ENCODE measurements at places on chromosomes 6 and 20.

GRCh38 chr6:44024574-44025219 is 102.6 kb downstream of the MRPL14 start:
- no peak for DNase-seq

DNA sequence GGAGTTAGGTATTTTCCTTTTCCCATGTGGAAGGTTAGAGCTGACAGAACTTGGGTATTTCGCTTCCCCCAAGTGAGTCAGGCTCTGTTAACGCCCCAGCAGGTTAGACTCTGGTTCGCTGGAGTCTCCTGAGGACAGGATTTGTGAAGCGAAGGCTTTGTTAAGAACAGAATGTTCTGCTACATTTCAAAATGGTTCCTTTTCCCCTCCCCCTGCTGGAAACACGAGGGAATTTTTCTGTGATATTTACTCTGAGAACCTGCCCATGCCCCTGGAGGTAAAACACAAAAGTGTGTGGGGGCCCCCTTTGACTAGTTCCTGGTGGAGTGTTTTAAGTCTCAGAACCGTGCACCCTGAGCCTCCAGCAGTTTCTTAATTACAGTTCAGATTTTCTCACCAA is 731.4 kb upstream of the CITED2 start:
- no peak for DNase-seq

GRCh38 chr6:92577077-92577719 is 842.2 kb downstream of the EPHA7 start:
- no peak for DNase-seq

DNA sequence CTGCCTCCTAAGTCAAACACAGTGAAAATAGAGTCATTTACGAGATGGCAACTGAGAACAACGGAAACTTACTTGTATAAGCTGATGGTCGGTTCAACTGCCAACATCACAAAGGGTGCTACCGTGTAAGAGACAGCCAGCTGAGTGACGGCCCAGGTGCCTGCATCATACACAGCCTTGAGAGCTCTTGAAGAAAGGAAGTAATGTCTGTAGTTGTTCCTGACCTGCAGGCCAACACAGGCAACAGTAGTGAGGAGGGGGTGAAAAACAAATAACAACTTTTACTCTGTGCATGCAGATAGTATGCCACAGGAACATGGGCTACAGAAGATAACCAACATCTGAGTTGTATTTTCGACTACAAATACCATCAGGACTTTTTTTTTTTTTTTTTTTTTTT is 102.7 kb downstream of the MBOAT1 start:
- DNase-seq, result no peak

DNA sequence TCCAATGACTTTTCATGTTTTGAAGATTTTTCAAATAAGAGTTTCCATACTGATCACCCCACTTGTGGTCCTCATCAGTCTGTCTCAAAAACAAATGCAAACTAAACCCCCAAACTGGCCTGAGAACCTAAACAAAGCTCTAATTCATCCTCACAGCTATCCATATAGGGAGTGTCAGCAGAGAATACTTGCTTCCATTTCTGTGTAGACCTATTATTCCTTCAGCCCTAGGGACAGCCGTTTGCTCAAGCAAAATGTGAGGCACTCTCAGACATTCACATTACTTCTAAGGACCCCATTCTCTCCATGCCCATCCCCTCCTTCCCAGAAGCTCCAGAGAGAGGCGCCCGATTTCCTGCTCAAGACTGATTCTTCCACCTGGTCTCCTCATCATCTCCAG is 24.6 kb downstream of the DNAAF9 start:
- DNase-seq, result no peak

DNA sequence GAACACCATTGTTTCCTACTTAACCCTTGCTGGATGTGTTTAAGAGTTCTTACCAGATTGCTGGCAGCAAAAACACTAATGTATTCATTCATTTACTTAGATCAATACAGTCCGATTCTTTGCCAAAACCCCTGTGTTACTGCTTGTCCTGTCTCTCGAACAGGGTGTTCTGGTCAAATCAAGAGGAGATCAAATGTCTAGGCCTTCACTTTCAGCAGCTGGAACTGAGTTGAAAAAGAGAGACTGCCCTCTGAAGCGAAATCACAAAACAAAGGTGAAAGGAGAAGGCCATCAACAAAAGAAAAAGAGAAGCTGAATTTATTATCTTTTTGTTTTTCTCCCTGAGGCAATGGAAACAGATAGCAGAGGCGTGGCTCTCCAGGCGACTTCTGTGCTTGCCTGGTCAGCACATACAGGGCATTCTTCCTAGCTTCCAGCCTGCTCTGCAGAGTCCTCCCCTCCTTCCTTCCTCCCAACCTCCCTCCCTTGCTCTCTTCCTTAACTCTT is 44.1 kb upstream of the GCM1 start:
- no peak for DNase-seq

DNA sequence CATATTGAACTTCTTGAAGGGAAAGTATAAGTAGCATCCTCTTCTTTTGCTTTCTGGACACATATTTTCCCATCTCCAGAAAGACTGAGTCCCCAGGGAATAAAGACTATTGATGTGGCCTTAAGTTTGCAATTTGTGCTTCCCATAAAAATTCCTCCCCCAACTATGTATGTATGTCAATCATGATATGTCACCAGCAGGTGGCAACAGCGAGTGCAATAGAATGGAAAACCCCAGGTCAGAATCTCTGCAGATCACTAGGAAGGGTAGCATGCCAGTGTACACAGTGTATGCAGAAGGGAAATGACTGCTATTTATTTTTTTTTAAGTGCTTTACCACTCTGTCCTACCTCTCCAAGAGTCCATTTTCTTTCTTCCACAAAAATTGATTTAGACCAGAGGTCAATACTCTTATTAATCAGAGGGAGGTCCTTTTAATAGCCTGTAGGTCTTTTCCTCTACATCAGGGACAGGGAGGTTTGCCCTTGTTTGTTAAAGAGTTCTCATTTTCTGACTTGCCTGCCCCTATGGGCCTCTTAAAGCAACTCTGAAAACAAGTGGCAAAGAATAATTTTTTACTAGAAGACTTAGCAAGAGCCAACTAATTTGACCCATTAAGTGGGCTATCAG is 61.4 kb downstream of the BMP2 start:
- peak; percentile 27 for DNase-seq

- no peak for DNase-seq
Observed at GRCh38 chr6:150567823-150568383, 31.8 kb upstream of the PLEKHG1 start.

DNA sequence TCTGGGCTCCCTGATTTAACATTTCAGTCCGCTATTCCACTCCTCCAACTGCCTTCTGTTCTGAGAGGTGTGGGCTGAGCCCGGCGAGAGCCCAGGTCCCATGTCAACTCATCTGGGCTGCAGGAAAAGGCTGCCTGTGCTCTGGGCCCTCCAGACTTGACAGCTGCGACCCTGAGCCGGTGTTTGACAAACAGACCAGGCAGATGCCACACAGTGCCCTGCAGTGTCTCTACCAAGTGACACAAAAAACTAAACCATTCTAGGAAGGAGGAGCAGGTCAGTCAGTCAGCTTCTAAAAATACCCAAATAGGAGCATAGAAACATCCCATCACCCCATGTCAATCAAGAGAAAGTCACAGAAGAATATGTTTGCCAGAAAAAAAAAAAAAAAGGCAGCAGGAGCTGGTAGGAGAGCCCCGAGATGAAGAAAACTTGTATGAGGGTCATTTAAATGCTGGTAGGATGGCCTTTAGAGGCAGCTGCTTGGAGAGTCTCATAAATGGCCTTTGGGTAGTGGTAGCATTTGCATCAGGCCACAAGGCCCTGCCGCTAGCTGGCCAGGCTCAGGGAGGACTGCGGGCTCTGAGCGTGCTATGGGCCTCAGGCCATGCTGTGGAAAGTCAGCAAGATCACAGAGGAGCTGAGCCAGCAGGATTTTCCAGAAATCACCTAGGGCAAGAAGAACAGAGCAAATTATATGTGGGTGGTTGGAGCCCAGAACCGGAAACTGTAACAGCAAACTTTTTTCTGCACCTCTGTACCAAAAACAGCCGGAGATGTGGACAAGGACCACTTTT is 36.6 kb upstream of the GFOD1 start:
- no peak for DNase-seq

- no peak for DNase-seq
Observed at GRCh38 chr6:78436335-78436734, 431.0 kb upstream of the IRAK1BP1 start.

GRCh38 chr20:44762466-44763140 is 16.9 kb downstream of the KCNK15 start:
- DNase-seq, result no peak

- DNase-seq, result no peak
Observed at GRCh38 chr20:61882716-61883615, 182.7 kb downstream of the TAF4 start.

DNA sequence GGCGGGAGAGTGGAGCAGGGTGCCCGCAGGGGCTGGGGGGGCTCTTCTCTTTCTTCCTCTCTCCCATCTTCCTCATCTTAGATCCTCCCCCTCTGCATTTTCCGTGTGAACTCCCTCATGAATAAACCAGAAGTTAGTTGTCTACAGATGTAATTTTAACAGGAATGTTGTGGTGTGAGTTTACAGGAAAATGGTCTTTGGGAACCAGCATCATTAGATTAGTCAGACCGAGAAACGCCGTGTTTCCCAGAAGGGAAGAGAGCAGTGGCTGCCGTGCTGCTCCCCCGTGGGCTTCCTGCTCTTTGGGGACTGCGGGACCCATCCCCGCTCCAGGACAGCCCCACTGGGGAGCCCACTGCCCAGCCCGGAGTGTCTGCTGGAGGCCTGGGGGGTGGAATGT is 3.4 kb downstream of the MYT1 start:
- no peak for DNase-seq

DNA sequence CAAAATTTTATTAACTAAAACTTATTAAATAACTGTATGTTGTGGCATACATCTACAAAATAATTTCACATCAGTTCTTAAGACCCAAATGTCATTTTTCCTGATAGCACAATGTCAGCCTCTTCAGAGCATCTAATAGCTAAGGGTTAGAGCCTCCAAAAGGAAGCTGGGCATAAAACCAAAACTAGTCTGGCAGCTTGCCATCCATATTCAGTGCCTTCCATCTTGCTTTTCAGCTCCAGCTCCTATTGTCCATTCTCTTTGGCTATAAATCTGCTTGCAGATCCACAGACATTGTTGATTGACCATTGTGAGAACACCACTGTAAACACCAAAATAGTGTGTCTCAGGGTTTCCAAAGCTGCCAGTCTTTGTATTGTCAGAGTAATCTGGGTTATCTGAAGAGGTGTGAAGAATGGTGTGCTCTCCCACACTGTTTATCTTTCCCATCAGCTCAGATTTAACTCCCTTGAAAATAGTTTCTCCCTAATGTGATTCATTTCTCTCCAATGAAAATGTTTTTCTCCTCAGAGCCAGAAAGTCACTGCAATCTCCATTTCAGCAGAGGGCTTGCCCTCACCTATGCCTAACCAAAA is 154.8 kb upstream of the KCNQ5 start:
- no peak for DNase-seq

- no peak for DNase-seq
Observed at GRCh38 chr6:54810147-54810546, 36.4 kb upstream of the FAM83B start.

DNA sequence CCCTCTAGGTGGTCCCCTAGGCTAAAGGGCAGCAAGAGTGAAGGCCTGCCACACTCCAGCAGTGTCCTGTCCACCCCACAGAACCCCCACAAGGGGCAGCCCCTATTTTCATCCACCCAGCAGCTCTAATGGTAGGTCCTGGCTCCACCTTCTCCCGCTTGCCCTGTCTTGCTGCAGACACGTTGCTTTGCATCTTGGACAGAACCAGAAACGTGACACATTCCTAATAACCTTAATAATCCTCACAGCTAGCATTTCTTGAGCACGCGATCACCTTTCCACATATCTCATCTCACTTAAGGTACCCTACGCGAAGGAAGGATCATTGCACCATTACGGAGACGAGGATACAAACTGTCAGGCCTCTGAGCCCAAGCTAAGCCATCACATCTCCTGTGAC is 11.7 kb upstream of the SLC22A23 start:
- no peak for DNase-seq

DNA sequence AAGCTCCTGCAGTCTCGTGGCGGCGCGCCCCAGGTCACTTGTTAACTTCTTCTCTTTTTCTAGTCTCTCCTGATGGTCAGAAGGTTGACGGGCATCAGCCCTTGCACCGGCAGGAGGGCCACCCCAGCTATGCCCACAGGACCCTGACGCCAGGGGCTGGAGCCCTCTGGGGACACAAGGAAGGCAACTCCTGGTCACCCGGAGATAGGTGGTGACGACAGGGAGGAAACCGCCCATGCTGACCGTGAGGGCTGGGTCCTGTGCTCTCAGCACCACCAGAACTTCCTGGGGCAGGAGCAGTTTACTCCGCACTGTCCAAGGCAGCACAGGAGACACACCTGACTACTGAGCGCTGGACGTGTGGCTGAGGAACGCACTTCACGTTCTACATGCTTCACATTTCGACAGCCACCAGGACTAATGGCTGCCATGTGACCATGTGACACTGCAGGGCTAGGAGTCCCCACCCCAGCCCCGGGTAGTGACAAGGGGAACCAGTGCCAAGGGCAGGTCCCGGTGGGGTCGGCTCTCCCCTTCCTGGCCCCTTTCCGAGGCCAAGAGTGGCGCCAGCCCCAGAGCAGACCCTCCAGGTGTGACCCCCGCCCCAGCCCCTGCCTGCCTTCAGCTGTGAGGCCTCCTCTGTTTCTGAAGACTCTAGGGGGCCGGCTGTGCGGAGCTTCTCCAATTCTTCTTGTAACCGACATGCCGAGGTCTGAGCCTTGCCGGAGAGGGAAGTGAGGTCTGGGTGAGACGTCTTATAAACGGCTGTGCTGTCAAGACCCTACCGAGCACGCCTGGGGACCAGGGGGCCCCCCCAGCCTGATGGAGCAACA is 45.2 kb downstream of the DSTN start:
- no peak for DNase-seq

GRCh38 chr6:27838058-27838944 is 73.9 kb downstream of the OR2B2 start:
- peak; percentile 72 for DNase-seq

GRCh38 chr6:41901882-41902519 is 6.8 kb upstream of the USP49 start:
- DNase-seq, result no peak

DNA sequence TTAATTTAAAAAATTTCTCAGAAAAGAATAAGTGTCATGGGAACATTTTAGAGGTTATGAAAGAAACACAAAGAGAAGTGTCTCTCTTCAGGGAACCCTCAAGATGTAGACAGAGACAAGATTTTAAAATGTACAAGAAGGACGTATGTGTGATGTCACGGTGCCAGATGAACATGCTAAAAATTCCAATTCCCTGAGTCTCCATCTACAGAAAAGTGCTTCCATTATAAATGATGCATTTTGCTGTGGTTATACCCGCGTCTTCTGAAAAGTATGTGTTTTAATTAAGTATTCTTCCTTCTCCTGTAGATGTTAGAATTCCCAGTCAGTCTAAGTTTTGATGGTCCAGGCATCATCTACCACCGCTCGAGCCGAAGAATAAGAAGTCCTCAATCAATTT is 489.1 kb downstream of the PREX1 start:
- DNase-seq, result no peak

GRCh38 chr20:51678026-51678697 is 90.0 kb downstream of the ATP9A start:
- DNase-seq, result no peak

- DNase-seq, result no peak
Observed at GRCh38 chr6:6516666-6517458, 71.7 kb upstream of the LY86 start.
